Activated T-cell treated with anti-CD3 and anti-CD28 coated beads, Interleukin-2, amount 50 U/mL, for 72 hours (primary cell): ENCODE measurements at places on chromosomes 11 and 22. TPM values are rescaled to one million over a fixed set of nuclear protein-coding genes. Genes with fewer than 3 reads are reported as not detected.

GAB4 gene
- total RNA-seq = not detected

DNA sequence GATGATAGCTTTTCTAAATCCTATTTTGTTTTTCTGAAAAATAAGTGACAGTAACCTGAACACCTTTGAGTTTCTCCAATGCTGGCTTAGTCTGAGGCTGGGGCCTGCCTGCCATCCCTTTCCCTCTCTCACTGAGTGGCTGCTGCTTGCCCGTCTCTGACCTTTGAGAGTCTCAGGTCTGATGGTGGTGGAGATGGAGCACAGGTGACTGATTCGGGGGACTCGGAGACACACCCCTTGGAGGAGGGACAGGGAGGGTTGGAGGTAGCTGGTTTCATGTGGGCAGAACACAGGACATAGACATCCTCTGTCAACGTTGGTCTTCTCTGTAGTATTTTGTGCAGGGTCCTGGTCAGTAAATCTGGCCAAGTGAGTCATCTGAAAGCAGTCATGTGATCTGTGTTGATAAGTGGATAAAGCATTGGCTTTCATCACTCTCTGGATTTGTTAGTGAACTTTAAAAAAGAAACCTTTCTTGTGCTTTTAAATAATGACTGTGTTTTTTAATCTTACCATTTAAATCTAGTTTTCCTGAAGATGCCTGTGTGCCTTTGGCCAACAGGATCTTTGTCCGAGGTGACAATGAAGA, 47.1 kb upstream of the CLDN5 start:
- no peak overlapping the region for H3K4me3 ChIP-seq
- H3K27me3 ChIP-seq = no peaks in the 10 kb centered on the region
- H3K36me3 ChIP-seq = no peaks in the 10 kb centered on the region

- H3K36me3 ChIP-seq = peaks cover 11% of the 10 kb centered on the region
- H3K27me3 ChIP-seq = no peaks in the 10 kb centered on the region
- H3K4me3 ChIP-seq = no peak overlapping the region
- H3K4me1 ChIP-seq = peaks cover 3% of the 10 kb centered on the region
These were observed 59.5 kb downstream of the TTC17 start for GRCh38 chr11:43418197-43418596.

DNA sequence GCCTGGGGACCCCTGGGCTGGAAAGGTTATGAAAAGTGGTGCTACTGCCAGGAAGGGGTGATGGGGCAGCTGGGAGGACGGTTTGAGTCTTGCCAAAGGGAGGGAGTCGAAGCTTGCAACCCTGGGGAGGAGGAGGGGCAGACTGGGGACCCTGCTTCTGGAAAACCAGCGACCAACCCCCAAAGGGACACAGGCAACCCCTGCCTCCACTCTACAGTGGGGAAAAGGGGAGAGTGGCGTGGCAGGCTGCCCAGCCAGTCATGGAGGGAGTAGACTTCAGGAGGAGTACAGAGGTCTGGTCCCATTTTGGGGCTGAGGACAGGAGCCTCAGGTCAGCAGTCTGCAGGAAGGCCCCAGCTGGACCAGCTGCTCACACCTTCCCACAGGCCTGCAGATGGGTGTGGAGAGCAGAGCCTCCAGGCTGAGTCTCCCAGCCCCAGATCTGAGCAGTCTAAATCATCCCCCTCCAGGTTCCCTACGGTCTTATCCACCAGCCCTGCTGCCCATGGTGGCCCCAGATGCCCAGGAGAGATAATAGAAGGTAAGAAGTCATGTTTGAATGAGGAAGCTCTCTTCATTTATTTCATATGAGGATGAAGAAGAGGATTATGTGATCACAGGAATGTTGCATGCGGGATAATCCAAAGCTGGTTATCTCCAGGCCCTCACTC, 3.3 kb downstream of the DDT start:
- no peak for DNase-seq
- H3K4me3 ChIP-seq = peak overlapping the region; percentile 1
- H3K36me3 ChIP-seq = peaks cover 11% of the 10 kb centered on the region
- peaks cover 28% of the 10 kb centered on the region for H3K4me1 ChIP-seq
- H3K27ac ChIP-seq = no peak overlapping the region

MMP12 gene
- total RNA-seq = not detected

DNA sequence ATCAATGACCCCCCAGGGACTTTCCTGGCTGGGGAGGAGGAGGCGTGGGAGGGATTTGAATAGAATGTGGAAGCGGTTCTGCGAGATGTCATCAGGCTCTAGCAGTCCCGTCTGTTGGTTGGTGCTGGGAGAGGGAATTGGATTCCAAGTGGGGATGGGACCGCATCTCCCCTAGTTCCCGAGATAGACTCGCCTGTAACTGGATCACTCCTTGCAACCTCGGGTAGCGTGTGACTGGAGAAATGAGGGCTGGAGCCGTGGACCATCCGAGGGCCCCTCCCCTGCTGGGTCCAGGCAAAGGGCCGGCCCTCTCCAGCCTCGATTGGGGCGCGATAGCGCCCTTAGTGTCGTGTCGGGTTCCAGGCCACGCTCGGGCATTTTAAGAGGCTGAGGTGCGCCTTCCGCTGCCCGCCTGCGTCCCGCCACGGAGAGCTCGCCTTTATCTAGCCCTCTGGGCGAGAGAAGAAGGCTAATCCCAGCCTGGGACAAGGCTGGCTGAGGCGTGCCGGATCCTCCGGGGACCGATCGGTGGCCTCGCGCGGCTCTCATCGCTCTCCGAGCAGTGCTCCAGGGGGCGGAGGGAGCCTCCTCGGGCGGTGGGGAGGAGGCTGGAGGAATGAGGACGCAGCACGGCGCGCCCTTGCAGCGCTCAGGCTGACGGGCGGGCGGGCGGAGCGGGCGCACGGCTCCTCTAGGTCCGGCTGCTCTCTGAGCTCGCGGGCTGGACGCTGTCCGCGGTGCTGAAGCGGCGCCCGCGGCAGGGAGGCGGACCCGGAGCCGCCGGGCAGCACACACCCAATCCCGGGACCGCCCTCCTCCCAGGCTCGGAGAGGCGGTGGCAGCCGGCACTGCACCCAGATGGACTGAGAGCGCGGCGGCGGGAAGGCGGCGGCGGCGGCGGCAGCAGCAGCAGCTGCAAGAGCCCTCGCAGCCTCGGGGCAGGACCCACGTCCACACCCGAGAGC, 107.8 kb downstream of the OSBP2 start:
- peaks cover 60% of the 10 kb centered on the region for H3K27me3 ChIP-seq
- H3K27ac ChIP-seq = no peak overlapping the region
- no peak overlapping the region for H3K4me3 ChIP-seq
- peak; percentile 78 for DNase-seq
- H3K36me3 ChIP-seq = no peaks in the 10 kb centered on the region
- H3K4me1 ChIP-seq = peaks cover 17% of the 10 kb centered on the region

- H3K4me3 ChIP-seq = no peak overlapping the region
- peaks cover 8% of the 10 kb centered on the region for H3K36me3 ChIP-seq
- H3K27ac ChIP-seq = no peak overlapping the region
- no peak for DNase-seq
These were observed 102.1 kb upstream of the BID start for GRCh38 chr22:17876306-17876831.

- H3K27me3 ChIP-seq = no peaks in the 10 kb centered on the region
- DNase-seq = no peak
- no peaks in the 10 kb centered on the region for H3K36me3 ChIP-seq
- peaks cover 10% of the 10 kb centered on the region for H3K4me1 ChIP-seq
These were observed 4.6 kb downstream of the ST3GAL4 start for GRCh38 chr11:126360049-126360446.

GRCh38 chr11:61069427-61069826, 32.9 kb upstream of the CD5 start:
- peak overlapping the region; percentile 52 for H3K27ac ChIP-seq
- H3K4me3 ChIP-seq = peak overlapping the region; percentile 45
- DNase-seq = no peak
- peaks cover 25% of the 10 kb centered on the region for H3K36me3 ChIP-seq
- peaks cover 100% of the 10 kb centered on the region for H3K4me1 ChIP-seq
